ENCODE measurements at places on chromosomes 16 and 17. TPM values are rescaled to one million over a fixed set of nuclear protein-coding genes. Genes with fewer than 3 reads are reported as not detected.
A peak's percentile ranks its signal among the peaks of the same experiment; 100 is the strongest.

DNA sequence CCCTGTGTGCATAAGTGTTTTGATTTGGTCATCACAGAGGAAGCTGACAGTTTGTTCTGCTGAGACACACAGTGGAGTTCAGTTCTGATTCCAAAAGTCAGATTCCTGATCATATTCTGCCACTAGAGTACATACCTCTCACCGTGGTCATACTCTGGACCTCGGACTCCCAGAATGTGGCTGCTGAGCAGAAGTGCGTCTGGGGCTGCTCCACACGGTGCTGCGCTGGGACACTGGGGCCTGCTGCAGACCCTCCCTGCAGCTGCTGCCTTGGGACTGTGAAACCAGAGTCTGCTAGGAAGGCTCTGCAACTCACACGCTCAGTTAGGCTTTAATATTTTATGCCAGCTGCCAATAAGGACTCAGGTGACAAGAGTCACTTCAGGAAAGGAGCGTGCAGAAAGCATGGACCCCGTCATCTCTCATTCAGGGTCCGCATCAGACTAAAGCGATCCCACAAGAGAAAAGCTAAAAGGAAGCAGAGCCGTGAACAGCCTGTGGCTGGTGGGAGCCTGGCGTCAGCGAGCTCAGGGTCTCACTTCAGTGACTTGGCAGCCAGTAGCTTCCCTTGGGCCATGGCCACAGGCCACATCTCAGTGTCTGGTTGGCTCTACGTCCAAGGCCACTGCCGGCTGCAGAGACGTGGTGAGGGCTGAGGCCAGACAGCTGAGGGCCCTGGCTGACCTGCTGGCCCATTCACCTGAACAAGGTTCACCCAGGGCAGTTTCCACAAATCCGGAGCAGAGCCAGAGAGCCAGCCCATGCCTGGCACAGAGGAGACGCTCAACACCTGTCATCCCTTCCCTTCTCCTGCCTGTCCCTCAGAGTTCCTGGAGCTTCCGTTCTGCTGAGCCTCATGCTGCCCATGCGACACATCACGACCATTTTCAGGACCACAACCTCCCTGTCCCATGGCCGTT, 24.7 kb upstream of the KIFC3 start:
- DNase-seq = no peak

GRCh38 chr17:77817953-77818352, 140.6 kb upstream of the TNRC6C start:
- DNase-seq = no peak

DNA sequence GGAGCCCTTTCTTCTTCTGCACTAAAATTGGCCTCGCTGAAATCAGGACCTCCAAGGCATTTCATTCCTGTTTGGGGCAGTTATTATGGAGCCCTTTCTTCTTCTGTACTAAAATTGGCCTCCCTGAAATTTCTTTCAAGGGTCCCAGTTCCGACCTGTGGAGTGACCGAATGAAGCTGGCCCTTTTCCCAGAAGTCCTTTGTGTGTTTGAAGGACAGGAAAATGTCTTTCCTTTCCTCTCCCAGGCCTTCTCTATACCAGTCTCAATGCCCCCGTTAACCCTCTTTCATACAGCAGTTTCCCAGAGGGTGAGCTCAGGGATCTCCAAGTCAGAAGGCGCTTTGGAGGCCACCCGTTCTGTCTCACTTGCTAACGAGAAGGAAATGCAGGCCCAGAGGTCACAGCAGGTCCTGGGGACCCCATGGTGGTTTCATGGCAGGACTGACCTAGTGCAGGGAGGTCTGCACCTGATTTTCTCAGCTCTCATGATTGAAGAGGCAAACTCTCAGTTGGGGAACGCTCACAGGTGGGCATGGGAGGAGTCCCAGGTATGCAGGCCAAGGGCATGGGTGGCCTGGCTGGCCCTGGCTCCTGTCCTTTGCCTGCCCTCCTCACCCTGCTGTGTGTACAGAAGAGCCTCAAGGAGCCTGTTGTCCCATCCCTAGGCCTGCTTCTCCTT, 37.1 kb upstream of the DOC2B start:
- no peak for DNase-seq

DNA sequence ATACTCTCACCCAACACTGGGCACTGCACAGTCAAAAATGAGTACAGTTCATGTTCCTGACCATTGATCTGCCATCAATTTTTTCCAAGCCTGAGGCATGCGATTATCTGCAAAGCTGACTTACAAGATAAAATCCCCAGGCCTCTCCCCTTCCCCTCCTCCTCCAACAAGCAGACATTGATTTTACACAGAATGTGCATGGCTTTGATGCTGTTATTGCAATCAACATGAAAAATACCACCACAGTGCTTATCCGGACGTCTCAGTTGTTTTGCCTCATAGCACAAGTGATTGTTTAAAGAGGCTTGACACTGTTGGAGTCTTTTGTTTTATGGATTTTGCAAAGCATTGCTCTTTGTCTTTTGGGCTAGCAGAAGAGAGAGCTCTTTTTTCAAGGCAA, 163.8 kb downstream of the TOX3 start:
- DNase-seq = no peak

GRCh38 chr16:67177743-67178699, 5.7 kb downstream of the MATCAP1 start:
- no peak for DNase-seq

DNA sequence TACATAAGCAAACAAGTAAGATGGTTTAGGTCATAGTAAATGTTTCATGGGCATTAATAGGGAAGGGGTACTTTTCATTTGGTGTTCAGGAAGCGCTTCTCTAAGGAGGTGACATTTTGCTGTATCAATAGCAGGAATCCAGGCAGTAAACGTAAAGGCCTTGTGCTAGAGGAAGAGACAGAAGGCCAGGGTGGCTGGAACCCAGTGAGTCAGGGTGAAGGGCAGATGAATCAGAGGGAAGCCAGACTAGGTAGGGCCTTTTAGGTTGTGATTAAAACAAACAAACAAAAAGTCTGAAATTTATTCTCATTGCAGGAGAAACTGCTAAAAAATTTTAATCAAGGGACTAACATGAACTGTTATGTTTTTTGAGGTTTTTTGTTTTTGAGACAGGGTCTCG, 6.5 kb downstream of the BMERB1 start:
- DNase-seq = no peak

DNA sequence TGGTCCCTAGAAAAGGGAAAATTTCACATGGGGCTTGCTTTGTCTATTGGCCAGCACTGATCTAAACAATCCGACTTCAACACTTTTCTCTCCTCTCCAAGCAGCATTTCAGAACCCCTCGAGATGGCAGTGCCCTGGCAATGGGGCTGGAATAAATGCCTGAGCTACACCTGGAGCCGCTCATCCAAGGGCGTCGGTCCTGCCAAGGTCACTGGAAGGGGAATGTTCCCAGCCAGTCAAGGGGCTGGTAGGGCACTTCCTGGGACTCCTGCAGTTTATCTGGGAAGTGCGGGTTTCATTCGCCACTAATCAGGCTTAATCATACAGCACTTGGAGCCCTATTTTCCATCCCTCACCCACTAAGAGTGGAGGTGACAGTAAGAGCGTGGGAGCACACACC, 17.1 kb downstream of the MEAK7 start:
- DNase-seq = peak; percentile 24

NSRP1 gene
- 46.8 TPM for total RNA-seq

OTOA gene
- 0.70 TPM for total RNA-seq

Data from ureter (tissue), 1 donor.